ENCODE measurements at places on chromosomes 12 and 14. TPM values are rescaled to one million over a fixed set of nuclear protein-coding genes. Genes with fewer than 3 reads are reported as not detected.

DNA sequence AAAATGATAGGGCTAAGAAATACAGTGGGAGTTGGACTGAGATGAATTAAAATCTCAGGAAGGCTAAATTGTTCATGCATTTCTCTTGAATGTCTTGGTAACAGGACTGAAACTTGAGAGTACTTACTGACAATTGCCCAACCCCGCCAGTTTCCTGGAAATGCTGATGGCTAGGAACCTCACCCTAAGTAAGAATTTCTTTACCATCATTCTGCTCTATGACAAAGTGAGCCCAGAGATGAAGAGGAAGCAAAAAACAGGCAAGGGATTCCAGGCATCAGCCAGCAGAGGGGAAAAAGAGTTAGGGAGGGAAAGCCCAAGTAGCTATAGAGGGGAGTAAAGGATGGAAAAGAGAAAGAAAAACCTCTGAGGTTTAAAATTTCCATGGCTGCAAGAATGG, 397.7 kb downstream of the MDGA2 start:
- DNase-seq = no peak

GRCh38 chr12:85759091-85759490, 77.1 kb downstream of the RASSF9 start:
- DNase-seq = no peak

GRCh38 chr12:52871291-52872039, 22.7 kb upstream of the KRT78 start:
- DNase-seq = no peak

GRCh38 chr12:4809449-4810218, 89.4 kb downstream of the GALNT8 start:
- no peak for DNase-seq

- DNase-seq = no peak
These were observed 5.0 kb downstream of the SETD3 start for GRCh38 chr14:99475660-99476059.

The TMTC1 gene
- 0.93 TPM for total RNA-seq

The ZFHX2 gene
- total RNA-seq = 1.8 TPM

The KLHL33 gene
- total RNA-seq = 0.08 TPM
